Anterior cingulate cortex (tissue), 58 donors: ENCODE measurements at places on chromosomes 7 and 10.

GRCh38 chr10:5321273-5321672, 43.5 kb upstream of the UCN3 start:
- no peak for DNase-seq

DNA sequence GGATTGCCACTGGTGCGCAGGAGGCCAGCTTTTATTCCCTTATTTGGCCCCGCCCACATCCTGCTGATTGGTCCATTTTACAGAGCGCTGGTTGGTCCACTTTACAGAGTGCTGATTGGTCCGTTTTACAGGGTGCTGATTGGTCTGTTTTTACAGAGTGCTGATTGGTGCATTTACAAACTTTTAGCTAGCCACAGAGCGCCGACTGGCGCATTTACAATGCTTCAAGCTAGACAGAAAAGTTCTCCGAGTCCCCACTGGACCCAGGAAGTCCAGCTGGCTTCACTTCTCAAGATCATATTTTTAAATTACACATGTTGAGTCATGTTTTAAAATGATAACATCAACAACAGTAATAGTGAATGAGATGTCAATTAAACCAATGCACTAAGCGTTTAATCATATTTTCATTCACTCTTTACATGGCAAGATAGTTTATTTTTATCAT, 128.3 kb downstream of the CUBN start:
- no peak for DNase-seq

- no peak for DNase-seq
Observed at GRCh38 chr10:8428654-8429053, 374.2 kb downstream of the GATA3 start.

DNA sequence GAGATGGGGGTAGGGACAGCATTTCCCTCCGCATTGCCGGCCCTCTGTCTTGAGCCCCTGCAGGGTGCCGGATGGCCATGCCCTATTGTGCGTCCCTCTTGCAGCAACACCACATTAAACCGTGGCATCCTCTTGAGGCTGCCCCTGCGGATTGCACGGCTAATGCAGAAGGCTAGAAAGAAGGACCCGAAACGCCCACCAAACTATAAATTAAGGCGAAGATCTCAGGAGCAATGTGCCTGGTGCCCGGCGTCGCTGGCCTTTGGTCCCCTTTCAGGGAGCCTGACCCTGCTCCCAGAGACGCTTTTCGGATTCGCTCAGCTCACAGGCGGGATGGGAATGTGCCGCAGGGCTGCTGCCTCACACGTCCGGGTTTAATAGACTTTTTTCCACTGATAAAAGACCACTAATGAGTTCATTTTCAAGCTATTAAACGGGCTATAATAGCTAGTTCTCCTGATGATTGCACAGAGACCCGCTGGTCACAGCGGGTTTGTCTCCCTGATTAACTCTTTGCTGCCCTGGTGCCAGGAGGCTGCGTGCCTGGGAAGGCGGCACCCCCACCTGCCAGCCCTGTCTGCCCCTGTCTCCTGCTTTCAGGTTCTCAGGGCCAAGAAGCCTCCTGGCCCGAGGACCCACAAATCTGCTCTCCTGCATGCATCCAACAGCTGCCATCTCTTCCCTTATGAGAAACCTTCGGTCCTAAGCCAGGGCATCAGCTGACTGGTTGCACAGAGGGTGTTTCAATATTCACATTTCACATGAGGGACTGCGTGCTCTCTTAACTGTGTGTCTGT, 128.3 kb downstream of the ADARB2 start:
- no peak for DNase-seq

GRCh38 chr7:45663167-45663921, 89.2 kb downstream of the ADCY1 start:
- DNase-seq, result no peak
